Tibial nerve (tissue), 4 donors: ENCODE measurements at places on chromosomes 5 and 9.

DNA sequence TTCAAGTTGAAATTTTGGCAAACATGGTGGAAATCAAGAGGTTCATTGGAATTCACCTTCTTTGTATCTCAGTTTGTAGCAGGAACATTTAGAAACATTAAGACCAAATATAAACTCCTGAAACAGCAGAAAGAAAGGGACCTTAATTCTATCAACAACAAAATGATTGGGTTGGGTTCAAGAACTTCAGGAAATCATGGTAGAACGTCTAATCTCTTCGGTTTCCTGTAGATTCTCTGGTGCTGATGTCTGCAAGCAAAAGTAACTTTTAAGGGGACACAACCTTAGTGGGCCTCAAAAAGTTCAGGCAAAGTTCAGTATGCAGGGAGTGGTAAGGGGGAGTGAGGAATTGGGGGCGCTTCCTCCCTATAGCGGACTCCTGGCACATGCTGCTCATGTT, 3.4 kb downstream of the IL33 start:
- DNase-seq: no peak

DNA sequence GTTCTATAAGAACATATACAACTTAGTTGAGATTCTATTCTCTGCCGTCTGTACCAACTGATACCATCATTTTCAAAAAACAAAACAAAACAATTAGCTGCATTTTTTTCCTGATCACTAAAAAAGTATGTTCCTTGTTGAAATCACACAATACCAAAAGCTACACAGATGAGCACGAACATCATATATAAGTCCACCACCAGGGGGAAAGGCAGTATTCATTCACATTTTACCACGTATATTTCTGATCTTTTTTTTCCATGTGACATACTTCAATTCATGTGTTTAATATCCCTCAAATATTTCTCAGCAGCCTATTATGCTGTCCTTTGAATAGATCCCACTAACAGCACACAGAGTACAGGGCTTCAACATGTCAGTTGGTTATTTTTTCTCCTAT, 40.6 kb downstream of the IRX2 start:
- DNase-seq: no peak

DNA sequence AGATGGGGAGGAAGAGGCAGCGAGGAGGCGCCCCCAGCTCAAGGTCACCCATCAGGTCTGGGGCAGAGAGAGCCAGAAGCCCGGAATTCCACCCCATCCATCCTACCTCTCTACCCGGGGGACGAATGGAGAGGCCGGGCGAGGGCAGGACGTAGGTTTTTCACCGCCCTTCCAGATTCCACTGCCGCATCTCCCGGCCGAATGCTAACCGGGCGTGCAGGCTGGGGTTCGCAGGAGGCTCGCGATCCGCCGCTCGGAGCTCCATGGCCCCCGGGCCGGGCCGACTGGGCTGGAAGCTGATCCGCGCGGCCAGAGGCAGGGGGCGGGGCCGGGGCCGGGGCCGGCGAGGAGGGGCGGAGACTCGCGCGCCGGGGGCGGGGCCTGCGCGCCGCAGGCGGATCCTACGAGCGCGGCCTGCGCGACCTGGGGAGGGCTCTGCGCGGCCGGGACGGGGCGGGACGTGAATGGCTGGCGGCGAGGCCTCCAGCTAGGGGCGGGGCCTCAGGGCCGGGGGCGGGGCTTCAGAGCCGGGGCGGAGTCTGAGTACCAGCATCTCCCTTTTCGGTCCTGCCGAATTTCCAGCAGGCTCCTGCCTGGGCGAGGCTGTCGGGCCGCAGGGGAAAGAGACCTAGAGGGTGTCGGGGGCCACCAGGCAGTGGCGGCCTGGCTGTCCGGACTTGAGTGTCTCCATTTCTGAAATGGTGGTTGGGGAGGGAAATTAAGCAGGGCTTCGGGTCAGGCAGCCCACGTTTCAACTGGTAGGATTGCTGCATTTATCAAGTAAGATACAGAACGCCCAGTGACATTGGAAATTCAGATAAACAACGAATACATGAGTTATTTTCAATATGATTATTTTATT, at the start of gene ST6GALNAC4:
ST6GALNAC4 (minus strand) TSS at position 322 of the 862 bp plus-strand sequence. CDS start 622 bp downstream, outside the sequence.
- DNase-seq: peak; percentile 95

- DNase-seq: no peak
These were observed 178.4 kb downstream of the FAM114A2 start for GRCh38 chr5:153860195-153860886.

DNA sequence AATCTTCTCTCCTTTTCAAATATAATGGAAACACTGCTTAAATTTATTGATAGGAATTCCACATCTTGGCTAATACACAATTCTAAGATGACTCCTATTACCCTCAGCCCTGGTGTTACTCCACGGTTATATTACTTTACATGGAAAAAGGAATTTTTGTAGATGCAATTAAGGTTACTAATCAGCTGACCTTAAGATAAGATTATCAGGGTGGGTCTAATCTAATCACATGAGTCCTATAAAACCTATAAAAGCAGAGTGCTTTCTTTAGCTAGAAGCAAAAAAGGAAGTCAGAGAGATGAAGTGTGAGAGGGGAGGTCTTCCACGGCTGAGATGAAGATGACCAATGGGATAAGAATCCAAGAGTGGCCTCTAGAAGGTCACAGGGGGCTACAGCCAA, 268.6 kb downstream of the PDE4D start:
- DNase-seq: no peak

GRCh38 chr5:141431286-141431685, 979 bp downstream of the PCDHGA12 start:
- DNase-seq: no peak

DNA sequence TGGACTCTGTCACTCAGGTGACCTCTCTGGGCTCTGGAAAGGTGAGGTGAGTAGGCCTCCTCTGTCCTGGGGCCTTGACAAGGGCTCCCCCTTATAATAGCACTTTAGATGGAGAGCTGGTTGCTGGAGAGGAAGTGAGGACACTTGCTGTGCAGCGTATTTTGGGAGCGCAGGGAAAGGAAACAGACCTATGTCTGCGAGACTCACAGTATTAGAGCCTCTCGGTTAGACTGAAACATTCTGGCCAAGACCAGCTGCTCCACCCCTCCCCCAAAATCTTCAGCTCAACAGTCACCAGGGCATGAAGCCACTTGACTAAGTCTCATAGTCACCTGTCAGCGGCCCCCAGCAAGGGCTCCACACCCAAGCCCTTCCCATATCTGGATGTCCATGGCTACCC, 213.6 kb downstream of the AGTPBP1 start:
- DNase-seq: no peak

DNA sequence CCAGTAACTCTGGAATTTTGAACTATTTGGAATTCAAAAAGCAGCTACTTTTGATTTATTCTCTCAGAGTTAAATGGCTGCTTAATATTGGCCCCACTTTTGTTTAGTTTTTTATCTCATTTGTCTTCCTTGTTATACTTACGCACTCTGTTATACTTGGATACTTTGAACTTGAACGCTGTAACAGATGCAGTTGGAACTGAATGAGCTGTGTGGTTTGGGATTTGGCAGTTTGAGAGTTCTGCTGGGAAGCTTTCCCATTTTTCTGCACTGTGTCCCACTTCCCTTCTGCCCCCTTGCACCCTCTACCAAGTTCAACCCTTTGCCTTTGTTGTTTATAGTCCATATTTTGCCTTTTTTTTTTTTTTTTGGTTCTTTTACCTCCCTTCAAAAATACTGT, 3.8 kb downstream of the RHOBTB3 start:
- DNase-seq: no peak

- no peak for DNase-seq
These were observed 436.1 kb downstream of the CDH10 start for GRCh38 chr5:24208686-24209106.

DNA sequence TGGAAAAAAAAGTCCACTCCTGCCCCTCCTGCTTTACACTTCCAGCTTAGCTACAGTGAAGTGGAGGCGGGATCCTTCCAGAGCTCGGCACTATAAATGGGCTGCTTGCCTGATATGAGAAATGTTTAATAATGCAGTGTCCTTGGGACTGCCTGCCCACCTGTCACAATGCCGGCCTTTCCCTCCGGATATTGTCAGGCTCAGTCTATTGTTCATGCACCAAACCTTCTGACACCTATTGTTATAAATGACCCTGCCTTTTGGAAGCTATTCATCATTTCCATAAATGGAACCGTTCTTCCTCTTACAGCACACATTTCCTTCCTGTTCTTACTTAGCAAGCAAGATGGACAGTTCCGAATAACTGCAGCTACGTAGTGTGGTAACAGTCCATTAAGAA, 146.3 kb downstream of the DMAC1 start:
- DNase-seq: no peak

- DNase-seq: no peak
These were observed 275.9 kb downstream of the DMRTA1 start for GRCh38 chr9:22722492-22722891.

- no peak for DNase-seq
These were observed 2.5 kb downstream of the AMBP start for GRCh38 chr9:114075602-114076001.

- no peak for DNase-seq
These were observed 547.2 kb downstream of the CSNK1G3 start for GRCh38 chr5:124059200-124059599.

GRCh38 chr5:15267966-15268365, 232.0 kb upstream of the FBXL7 start:
- no peak for DNase-seq

DNA sequence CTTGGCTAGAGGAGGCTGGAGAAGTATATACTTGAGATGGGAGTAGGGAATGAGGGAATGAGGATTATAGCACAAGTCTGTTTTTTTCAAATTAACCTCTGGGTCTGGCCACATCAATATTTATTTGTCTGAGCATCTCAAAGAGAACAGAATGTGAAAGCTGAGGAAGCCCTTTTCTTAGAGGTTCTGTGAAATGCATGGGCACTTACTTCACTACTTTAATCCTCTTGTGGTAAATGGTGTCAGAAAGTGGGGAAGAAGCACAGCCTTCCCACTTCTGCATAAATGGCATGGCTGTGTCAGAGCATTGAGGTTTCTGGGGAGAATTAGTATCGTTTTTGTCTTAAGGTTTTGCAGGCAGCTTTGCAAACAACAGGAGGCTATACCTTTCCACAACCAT, 48.6 kb downstream of the SPATA31D1 start:
- DNase-seq: no peak

- no peak for DNase-seq
These were observed 1.3 kb downstream of the TXN start for GRCh38 chr9:110255034-110255462.

DNA sequence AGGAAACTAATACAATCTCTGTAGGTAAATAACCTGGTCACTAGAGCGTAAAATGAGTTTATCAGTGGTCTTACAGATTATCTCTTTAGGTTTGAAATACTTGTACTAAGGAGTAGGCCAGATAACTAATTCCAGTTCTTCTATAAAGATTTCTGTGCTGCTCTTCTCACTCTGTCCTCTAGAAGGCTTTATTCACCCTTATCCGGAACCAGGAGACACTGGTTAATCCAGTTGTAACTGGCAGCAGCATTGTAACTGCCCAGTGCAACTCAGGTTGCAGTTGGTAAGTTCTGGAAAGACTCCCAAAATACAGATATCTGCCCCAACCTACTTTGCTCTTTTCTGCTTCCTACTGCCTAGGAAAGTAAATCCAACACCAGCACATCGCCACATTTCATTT, 19.8 kb downstream of the C5orf22 start:
- DNase-seq: no peak

GRCh38 chr5:170100066-170100943, 5.4 kb upstream of the FOXI1 start:
- peak; percentile 73 for DNase-seq

- no peak for DNase-seq
These were observed 14.4 kb downstream of the CCNI2 start for GRCh38 chr5:132761321-132762240.

- no peak for DNase-seq
These were observed 12.8 kb downstream of the BTNL9 start for GRCh38 chr5:181052672-181053487.

DNA sequence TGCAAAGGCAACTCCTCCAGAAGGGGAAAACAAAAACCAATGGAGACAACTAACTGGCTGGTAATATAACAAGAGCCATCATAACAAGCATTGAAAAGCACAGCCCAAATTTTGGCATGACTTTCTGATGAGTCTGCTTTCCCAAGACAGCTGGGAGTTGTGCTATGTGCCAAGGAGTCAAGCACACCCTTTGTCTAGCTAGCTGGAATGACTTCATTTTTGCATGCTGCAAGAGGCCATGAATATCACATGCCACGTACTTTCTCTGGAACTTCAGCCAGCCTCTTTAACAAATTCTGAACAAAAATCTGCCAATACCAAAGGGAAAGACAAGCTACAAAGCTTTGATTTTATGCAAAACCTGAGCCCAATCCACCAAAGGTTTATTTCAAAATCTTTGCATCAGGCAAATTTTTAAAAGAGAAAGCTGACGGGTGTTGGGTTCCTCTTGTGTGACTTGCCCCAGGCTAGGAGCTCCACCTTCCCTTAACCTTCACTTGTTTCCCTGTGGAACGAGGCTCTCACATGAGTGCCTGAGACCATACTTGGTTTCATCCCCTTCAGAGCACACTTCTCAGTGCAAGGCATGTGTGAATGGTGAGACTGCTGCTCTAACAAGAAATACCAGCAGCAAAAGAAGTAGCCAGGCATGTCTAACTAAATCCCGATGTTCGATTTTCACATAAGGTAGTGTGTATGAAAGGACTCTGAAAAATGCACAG, 47.3 kb downstream of the S1PR3 start:
- peak; percentile 70 for DNase-seq

GRCh38 chr9:123368536-123369153, 12.6 kb downstream of the CRB2 start:
- DNase-seq: no peak

DNA sequence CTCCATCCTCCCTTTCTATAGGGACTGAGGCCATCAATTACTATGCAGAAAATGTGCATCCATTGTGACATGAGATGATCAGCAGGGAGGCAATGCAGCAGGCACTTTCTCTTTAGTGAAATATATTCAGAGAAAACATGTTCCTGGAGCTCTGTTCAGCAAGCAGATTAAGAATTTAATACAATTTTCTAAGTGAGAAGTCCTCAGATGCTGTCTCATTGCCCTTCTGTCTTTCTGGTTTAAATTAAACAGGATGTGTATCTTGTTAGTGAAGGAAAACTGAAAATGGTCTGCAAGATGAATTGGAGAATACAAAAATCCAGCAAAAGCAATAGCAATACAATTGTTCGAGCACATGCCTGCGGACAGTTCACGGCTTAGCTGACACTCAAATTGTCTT, 445.8 kb upstream of the RIOK2 start:
- no peak for DNase-seq

DNA sequence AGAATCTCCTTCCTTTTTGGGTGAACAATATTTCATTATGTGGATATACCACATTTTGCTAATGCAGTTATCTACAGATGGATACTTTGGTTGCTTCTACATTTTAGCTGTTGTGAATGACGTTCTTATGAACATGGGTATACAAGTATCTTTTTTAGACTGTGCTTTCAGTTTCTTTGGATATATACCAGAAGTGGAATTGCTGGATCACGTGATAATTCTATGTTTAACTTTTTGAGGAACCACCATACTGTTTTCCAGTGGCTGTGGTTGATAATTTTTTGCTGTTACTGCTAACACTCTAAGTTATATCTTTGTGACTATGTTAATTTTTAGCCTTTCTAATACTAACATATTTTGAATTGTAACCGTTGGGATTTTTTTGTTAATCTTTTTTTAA, 12.5 kb downstream of the WDR70 start:
- DNase-seq: no peak
